ENCODE measurements at places on chromosomes 11 and 22.
A peak's percentile ranks its signal among the peaks of the same experiment; 100 is the strongest.

DNA sequence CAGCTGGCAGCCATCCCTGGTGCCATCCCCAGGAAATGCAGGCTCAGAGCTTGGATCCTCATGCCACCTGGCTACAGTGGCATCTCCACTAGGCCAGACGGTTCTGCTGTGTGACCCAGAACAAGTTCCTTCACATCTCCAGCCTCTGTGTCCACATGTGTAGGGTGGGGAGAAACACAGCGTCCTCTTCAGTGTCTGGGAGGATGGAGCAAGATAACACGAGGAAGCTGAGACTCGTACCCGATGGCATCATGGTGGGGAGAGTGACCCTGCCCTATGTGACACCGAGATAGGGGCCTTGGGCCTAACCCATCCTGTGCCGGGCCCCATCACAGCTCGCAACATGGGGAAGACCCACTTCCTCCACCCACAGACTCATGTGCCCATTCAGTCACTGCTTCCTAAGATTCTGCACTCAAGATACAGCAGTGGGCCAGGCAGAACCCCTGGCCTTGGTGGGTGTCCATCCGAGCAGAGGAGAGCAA lies 78.5 kb downstream of the MORC2 start:
- DNase-seq, result peak; percentile 43

DNA sequence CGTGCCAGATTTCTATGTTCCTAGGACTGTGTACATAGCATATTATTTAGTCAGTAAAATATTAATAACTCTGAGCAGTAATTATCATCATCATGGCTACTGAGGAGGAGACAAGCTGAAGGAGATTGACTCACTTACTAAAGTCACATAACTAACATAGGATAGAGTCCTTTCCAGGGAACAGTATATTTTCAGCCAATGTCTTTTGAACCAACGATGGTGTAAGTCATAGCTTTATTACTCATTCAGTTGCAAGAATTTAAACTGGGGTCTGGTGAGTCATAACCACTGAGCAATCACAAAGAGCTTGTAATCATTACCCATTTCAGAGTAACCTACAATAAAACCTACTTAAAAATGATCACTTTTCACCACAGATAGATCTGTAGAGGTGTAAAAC lies 1564.8 kb upstream of the TENM4 start:
- no peak for DNase-seq

GRCh38 chr11:131985846-131986301 lies 615.5 kb downstream of the NTM start:
- no peak for DNase-seq

- DNase-seq, result peak; percentile 28
Measured at GRCh38 chr11:68680541-68681231, 3.7 kb upstream of the GAL start.

- no peak for DNase-seq
Measured at GRCh38 chr11:124946735-124947141, 7.3 kb upstream of the CCDC15 start.

- no peak for DNase-seq
Measured at GRCh38 chr11:122094836-122095235, 21.2 kb downstream of the BLID start.

GRCh38 chr22:50046019-50046415 lies 12.1 kb downstream of the TTLL8 start:
- DNase-seq, result no peak

- DNase-seq, result peak; percentile 82
Measured at GRCh38 chr11:2156416-2157182, 4.4 kb downstream of the INS start.

GRCh38 chr11:69180226-69180625 lies 24.5 kb downstream of the SMIM38 start:
- DNase-seq, result no peak

DNA sequence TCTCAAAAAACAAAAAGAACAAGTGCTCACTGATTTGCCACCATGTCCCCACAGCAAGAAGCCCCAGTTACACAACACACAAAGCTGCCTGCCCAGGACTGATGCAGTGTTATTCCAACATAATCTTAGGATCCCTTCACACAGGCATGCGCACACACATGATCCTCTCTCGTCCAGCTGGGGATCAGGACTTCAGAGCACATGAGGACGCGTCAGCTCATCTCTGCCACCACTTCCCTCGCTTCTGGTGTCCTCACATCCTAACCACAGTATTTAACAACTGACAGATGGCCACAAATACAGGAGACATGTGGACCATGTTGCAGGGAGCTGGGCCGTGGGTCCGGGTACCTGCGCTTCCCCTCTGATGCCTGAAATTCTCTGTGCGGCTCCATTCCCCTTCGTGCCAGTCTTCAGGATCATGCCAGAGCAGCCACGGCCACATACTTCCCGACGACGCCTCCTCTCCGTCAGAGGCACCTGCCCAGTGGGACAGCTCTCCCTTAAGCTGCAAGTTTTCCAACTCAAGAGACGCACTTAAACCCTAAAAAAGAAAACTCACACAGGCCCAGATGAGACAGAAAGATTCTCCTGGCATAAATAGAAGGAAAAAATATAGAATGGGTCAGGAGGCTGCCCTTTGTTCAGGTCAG lies 68.3 kb downstream of the PACSIN2 start:
- no peak for DNase-seq

DNA sequence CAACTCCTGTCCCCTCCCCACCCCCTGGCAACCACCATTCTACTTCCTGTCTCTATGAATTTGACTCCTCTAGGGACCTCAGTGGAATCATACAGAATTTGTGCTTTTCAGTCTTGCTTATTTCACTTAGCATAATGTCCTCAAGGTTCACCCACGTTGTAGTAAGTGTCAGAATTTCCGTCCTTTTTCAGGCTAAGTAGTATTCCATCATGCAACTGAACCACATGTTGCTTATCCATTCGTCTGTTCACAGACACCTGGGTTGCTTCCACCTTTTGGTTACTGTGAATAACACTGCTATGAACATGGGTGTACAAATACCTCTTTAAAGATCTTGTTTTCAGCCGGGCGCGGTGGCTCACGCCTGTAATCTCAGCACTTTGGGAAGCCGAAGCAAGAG lies 16.5 kb downstream of the CELSR1 start:
- DNase-seq, result no peak

GRCh38 chr11:760236-760635 lies 13.0 kb downstream of the TALDO1 start:
- no peak for DNase-seq
